Heart left ventricle (tissue), 16 donors: ENCODE measurements at places on chromosomes 5 and 9. TPM values are rescaled to one million over a fixed set of nuclear protein-coding genes. Genes with fewer than 3 reads are reported as not detected.
A peak's percentile ranks its signal among the peaks of the same experiment; 100 is the strongest.

DNA sequence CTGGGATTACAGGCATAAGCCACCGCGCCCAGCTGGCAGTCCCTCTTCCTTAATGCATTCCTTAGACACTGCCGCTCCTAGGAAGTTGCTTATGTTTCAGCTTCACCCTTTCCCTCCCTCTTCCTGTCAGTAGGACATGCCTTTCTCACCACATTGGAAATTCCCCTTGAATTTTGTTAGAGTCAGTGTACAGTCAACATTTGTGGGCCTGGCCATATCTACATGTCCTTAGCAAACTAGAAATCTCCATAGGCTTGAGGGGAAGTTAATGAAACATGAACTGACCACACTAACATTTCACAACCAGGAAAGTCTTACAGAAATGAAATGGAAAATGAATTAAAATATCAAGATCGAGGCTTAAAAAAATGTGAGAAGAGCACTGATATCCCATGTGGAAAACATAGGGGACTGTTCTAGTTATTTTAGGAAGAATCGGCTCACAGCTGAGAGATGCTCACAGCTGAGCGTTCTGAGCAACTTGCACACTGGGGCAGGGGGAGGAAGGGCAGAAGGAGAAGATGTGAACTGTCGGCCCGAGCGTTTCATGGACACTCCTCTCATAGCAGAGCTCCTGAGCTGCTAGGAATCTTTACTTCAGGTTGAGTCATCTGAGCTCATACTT is 21.1 kb upstream of the LVRN start:
- no peaks in the 10 kb centered on the region for H3K4me1 ChIP-seq
- H3K4me3 ChIP-seq: no peak overlapping the region
- no peak overlapping the region for H3K27ac ChIP-seq
- no peaks in the 10 kb centered on the region for H3K36me3 ChIP-seq
- DNase-seq: no peak

GRCh38 chr5:149782018-149782894 is 52.1 kb downstream of the PPARGC1B start:
- H3K27ac ChIP-seq: peak overlapping the region; percentile 85
- no peaks in the 10 kb centered on the region for H3K27me3 ChIP-seq
- H3K36me3 ChIP-seq: no peaks in the 10 kb centered on the region
- H3K4me1 ChIP-seq: peaks cover 57% of the 10 kb centered on the region
- no peak overlapping the region for H3K4me3 ChIP-seq
- DNase-seq: peak; percentile 52

DNA sequence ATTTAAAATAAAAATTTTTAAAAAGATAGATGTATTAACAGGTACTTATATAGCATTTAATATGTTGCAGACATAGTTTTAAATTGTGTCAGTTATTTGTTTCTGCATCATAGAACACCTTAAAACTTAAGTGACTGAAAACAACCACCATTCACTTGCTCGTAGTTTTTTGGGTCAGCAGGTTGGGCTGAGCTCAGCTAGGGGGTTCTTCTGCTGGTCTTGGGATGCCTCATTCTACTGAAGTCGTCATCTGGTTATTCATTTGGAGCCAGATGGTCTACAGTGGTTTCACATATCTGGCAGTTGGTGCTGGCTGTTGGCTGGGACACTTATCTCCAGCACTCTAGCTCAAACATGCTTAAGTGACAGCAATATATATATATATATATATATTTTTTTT is 29.6 kb downstream of the PSAT1 start:
- no peak overlapping the region for H3K27ac ChIP-seq
- H3K27me3 ChIP-seq: no peaks in the 10 kb centered on the region
- no peaks in the 10 kb centered on the region for H3K4me1 ChIP-seq
- no peak overlapping the region for H3K4me3 ChIP-seq
- no peak for DNase-seq
- no peaks in the 10 kb centered on the region for H3K36me3 ChIP-seq

DNA sequence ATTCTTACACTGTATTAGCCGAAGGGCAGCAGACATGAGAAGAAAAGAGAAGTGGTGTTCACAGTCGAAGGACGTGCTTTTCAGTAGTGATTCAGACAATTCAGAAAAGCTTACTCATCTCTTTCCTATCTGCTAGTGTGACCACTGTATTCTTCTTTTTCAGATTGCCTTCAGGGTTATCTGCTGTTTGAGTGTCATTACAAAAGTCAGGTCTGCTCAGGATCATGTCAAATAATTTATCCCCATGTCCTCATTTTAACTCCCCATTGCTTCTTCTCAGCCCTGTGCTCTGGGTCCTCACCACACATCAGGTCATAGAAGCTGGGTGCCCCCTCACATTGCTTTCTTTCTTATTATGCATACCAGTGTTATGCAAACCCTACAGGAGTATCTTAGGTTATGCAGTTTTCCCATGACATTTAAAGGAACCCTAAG is 394.0 kb downstream of the CETN3 start:
- H3K4me1 ChIP-seq: peaks cover 7% of the 10 kb centered on the region
- H3K36me3 ChIP-seq: no peaks in the 10 kb centered on the region

- peaks cover 11% of the 10 kb centered on the region for H3K4me1 ChIP-seq
- peaks cover 49% of the 10 kb centered on the region for H3K36me3 ChIP-seq
- no peaks in the 10 kb centered on the region for H3K27me3 ChIP-seq
- no peak overlapping the region for H3K27ac ChIP-seq
- no peak for DNase-seq
Observed at GRCh38 chr9:113168809-113169208, 18.0 kb downstream of the SLC31A2 start.

GRCh38 chr5:139295346-139296057 is 2.0 kb downstream of the MATR3 start:
- DNase-seq: no peak
- no peaks in the 10 kb centered on the region for H3K36me3 ChIP-seq
- H3K4me3 ChIP-seq: no peak overlapping the region
- no peaks in the 10 kb centered on the region for H3K27me3 ChIP-seq
- H3K4me1 ChIP-seq: peaks cover 62% of the 10 kb centered on the region
- peak overlapping the region; percentile 100 for H3K27ac ChIP-seq

- DNase-seq: no peak
- H3K4me1 ChIP-seq: no peaks in the 10 kb centered on the region
- no peaks in the 10 kb centered on the region for H3K27me3 ChIP-seq
- H3K36me3 ChIP-seq: no peaks in the 10 kb centered on the region
- H3K27ac ChIP-seq: no peak overlapping the region
Observed at GRCh38 chr5:163890261-163890660, 384.8 kb downstream of the MAT2B start.

DNA sequence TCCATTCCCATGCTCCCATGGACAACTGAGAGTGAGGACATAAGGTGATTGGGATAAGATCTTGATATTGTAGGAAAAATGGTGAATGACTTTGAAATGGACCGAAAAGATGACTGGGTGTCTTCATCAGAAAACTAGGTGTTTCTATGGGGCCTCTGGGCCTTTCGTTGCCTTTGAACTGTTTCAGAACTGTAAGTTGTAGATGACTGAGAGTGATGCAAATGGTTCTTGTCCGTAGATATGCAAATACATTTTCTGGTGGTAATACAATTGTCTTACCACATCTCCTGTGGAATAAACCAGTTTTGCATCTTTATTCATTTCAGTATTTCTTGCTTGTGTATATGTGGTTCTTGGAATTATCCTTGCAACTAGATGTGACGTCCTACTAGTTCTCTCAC is 16.0 kb upstream of the TEX48 start:
- no peaks in the 10 kb centered on the region for H3K4me1 ChIP-seq
- no peaks in the 10 kb centered on the region for H3K36me3 ChIP-seq
- H3K27me3 ChIP-seq: no peaks in the 10 kb centered on the region
- H3K27ac ChIP-seq: no peak overlapping the region

GRCh38 chr9:127884427-127884911 is 7.0 kb upstream of the AK1 start:
- H3K36me3 ChIP-seq: peaks cover 49% of the 10 kb centered on the region
- DNase-seq: peak; percentile 23
- no peaks in the 10 kb centered on the region for H3K27me3 ChIP-seq
- no peak overlapping the region for H3K27ac ChIP-seq
- no peak overlapping the region for H3K4me3 ChIP-seq
- peaks cover 4% of the 10 kb centered on the region for H3K4me1 ChIP-seq

DNA sequence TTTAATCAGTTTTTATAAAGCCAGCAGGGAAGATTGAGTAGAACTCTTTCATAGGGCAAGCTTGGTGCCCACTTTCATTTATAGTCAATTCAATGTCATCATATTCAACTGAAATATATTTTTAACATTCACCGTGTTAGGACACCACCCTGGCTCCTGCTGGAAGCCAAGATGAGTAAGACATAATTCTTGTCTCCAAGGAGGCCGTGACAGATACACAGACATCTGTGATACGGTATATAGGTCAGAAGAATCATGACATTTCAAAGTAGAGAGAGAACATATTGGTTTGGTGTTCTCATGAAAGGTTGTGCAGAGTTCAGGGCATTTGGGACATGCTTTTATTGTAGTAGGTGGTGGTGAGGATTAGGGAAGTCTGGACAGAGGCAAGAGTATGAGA is 120.1 kb downstream of the CMYA5 start:
- no peak overlapping the region for H3K27ac ChIP-seq
- no peak for DNase-seq
- no peaks in the 10 kb centered on the region for H3K36me3 ChIP-seq
- H3K27me3 ChIP-seq: no peaks in the 10 kb centered on the region

DNA sequence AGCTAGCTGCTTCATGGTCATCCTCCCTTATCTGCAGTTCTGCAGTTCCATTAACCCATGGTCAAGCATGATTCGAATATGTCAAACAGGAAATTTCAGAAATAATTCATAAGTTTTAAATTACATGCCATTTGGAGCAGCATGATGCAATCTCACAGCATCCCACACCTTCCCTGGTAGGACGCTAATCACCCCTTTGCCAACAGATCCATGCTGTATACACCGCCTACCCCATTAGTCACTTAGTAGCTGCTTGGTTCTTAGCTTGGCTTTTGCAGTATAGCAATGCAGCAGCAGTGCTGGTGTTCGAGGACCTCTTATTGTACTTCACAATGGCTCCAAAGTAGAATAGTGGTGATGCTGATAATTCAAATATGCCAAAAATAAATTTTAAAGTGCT is 739.7 kb upstream of the CDH9 start:
- no peak for DNase-seq
- H3K36me3 ChIP-seq: no peaks in the 10 kb centered on the region
- H3K4me3 ChIP-seq: no peak overlapping the region
- H3K27me3 ChIP-seq: no peaks in the 10 kb centered on the region

- H3K4me1 ChIP-seq: no peaks in the 10 kb centered on the region
- H3K4me3 ChIP-seq: no peak overlapping the region
- H3K27ac ChIP-seq: no peak overlapping the region
- no peak for DNase-seq
- H3K27me3 ChIP-seq: no peaks in the 10 kb centered on the region
- peaks cover 26% of the 10 kb centered on the region for H3K36me3 ChIP-seq
Observed at GRCh38 chr5:40983781-40984180, 74.5 kb downstream of the C7 start.

DNA sequence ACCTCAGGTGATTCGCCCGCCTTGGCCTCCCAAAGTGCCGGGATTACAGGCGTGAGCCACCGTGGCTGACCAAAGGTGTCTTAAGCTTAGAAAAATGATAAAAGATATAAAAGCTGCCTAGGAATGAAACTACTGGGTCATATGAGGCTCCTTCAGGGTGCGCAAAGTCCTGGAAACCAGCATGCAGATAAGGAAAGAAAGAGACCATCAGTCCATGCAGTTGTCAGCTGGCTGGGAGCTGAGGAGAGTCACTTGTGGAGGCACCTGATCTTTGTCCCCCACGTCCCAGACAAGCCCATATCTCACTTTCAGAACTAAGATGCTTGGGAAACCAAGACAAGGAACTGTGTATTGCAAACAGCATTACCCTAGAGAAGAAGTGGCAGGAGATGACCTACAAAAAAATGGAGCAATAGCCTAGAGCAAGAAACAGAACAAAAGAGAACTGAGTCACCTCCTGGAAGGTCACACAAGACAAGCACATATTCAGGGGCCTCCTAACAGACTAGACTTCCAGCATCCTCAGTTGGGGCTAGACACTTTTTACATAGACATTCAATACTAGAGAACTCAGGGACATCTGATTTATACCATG is 2.8 kb upstream of the CCDC125 start:
- H3K4me1 ChIP-seq: no peaks in the 10 kb centered on the region
- H3K27me3 ChIP-seq: no peaks in the 10 kb centered on the region
- H3K36me3 ChIP-seq: no peaks in the 10 kb centered on the region
- no peak overlapping the region for H3K27ac ChIP-seq
- DNase-seq: no peak

DNA sequence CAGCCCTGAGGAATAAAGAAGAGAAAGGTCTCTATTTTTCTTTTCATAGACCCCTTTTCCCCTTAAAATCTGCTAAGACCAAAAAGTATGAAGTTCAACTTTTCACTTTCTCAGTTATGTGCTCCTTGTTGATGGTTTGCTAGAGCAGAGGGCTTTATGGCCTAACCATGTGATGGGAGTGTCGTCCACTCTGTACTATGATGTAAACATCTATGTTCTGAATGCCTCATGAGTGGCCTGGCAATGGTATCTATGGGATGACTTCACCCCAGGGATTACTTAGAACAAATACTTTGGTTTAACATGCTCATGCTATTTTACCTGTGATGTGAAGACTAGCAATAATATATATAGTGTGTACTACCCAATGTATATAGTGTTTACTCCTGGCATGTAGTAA is 43.7 kb upstream of the MIER3 start:
- no peak overlapping the region for H3K27ac ChIP-seq
- no peaks in the 10 kb centered on the region for H3K27me3 ChIP-seq
- H3K36me3 ChIP-seq: no peaks in the 10 kb centered on the region
- H3K4me3 ChIP-seq: no peak overlapping the region
- H3K4me1 ChIP-seq: no peaks in the 10 kb centered on the region
- no peak for DNase-seq

GRCh38 chr9:69500896-69501295 is 171.3 kb downstream of the APBA1 start:
- H3K36me3 ChIP-seq: no peaks in the 10 kb centered on the region
- DNase-seq: no peak
- H3K4me3 ChIP-seq: no peak overlapping the region
- no peaks in the 10 kb centered on the region for H3K27me3 ChIP-seq

- no peaks in the 10 kb centered on the region for H3K36me3 ChIP-seq
- H3K27ac ChIP-seq: no peak overlapping the region
- no peak for DNase-seq
- no peaks in the 10 kb centered on the region for H3K4me1 ChIP-seq
- H3K27me3 ChIP-seq: no peaks in the 10 kb centered on the region
Observed at GRCh38 chr9:3823842-3824475, 298.2 kb upstream of the RFX3 start.

GRCh38 chr5:5787373-5787772 is 364.9 kb downstream of the ICE1 start:
- H3K27me3 ChIP-seq: no peaks in the 10 kb centered on the region
- H3K27ac ChIP-seq: no peak overlapping the region
- no peaks in the 10 kb centered on the region for H3K36me3 ChIP-seq
- H3K4me1 ChIP-seq: no peaks in the 10 kb centered on the region
- H3K4me3 ChIP-seq: no peak overlapping the region
- DNase-seq: no peak

Gene PCDHB9
- polyA plus RNA-seq: 0.35 TPM

Gene CMYA5
- polyA plus RNA-seq: 279 TPM

Gene ARL14EPL
- polyA plus RNA-seq: not detected

Gene HK3
- polyA plus RNA-seq: 4.3 TPM

Gene MCC
- polyA plus RNA-seq: 6.1 TPM

Gene FGF18
- polyA plus RNA-seq: 5.5 TPM

Gene CDX1
- polyA plus RNA-seq: not detected

Gene FAM153A
- 2.6 TPM for polyA plus RNA-seq

Gene DBH
- not detected for polyA plus RNA-seq

Gene UGT3A2
- polyA plus RNA-seq: not detected

Gene HSPA4
- 105 TPM for polyA plus RNA-seq

Gene SLC25A51
- polyA plus RNA-seq: 8.6 TPM
